ENCODE measurements at places on chromosomes 1 and 21. TPM values are rescaled to one million over a fixed set of nuclear protein-coding genes. Genes with fewer than 3 reads are reported as not detected.

DNA sequence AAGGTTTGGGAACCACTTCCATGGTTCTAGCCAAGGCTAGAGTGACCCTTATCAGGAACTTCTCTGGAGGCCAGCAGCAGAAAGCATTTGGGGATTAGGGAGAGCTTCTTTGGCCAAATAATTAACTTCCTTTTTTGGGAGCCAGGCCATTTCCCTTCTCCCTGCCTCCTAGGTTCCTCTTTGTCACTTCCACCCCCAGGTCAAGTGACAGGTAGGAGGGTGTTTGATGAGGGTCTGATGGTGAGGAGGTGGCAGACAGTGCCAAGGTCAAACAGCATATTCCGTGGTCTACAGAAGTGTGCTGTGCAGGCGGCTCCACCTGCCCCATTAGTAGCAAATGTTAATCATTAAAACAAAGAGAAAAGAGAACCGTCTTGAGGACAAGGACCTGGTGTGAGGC, 1.9 kb upstream of the KCNA10 start:
- no peak overlapping the region for H3K27ac ChIP-seq
- DNase-seq, result no peak
- peaks cover 7% of the 10 kb centered on the region for H3K4me1 ChIP-seq
- peaks cover 12% of the 10 kb centered on the region for H3K27me3 ChIP-seq

- H3K4me3 ChIP-seq, result no peak overlapping the region
- no peaks in the 10 kb centered on the region for H3K4me1 ChIP-seq
- DNase-seq, result no peak
These were observed 66.0 kb downstream of the SYDE2 start for GRCh38 chr1:85134583-85135391.

Gene GCSAML
- not detected for total RNA-seq

DNA sequence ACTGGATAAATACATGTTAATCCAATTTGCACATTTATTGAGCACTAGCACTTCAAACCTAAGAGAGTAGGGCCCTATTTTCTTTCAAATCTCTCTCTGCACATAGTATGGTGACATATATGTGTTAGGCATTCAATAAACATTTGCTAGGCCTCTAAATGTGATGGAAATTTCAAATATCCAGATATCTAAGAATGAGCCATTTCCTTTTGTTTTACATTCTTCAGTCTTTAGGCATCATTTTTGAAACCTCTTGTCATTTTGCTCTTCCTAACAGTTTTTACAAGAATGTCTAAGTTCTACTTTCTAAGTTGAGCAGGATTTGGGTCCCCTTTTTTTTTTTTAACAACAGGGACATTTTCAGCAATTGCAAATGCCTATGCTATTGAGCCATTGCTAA, 395.7 kb upstream of the ST6GALNAC5 start:
- no peak overlapping the region for H3K27ac ChIP-seq
- peaks cover 4% of the 10 kb centered on the region for H3K27me3 ChIP-seq
- no peak overlapping the region for H3K4me3 ChIP-seq
- H3K4me1 ChIP-seq, result no peaks in the 10 kb centered on the region

Data from activated T-helper 1 cell treated with anti-CD3 and anti-CD28 coated beads, Interleukin-12 subunit alpha, Interleukin-12 subunit beta, Interleukin-2, Interleukin-4 antibody, amounts not matched to agents 30 ng/mL and 10 ng/mL and 1 ng/mL, durations not matched to agents 14 hours and 24 hours and 36 hours (primary cell).